ENCODE measurements at places on chromosomes 3 and 15.

- no peak for DNase-seq
Measured at GRCh38 chr15:98167722-98168268, 207.3 kb downstream of the ARRDC4 start.

DNA sequence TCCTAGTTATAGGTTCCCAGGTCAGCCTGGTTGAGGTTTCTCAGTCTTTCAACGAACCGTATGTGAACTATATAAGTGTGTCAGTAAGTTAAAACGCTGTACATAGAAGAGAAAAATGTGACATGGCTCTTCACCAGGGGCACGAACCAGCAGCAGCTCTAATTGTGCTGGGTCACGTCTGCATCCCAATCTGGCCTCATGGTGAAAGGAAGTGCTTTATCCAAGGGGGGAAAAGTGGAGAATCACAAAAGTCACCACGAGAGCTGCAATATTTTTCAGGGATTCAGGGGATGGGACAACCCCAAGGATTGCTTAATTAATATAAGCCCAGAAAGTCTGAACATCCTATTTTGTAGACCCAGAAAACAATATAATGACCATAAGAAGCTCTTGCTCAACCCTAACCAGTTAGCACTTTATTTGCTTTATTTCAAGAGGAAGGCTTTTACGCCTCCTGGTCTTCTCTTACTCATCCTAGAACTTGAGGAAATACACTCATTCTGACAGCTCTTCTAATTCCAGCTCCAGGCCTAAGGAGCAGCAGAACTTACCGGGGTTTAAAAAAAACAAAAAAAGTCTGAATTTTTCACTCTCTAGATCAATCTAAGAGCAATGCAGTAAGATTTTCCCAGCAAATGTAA lies 16.5 kb downstream of the ANXA2 start:
- no peak for DNase-seq

GRCh38 chr15:43519196-43519595 lies 1.8 kb downstream of the MAP1A start:
- DNase-seq, result no peak

- no peak for DNase-seq
Measured at GRCh38 chr3:123789160-123789559, 95.0 kb downstream of the MYLK start.

- no peak for DNase-seq
Measured at GRCh38 chr3:73664389-73664788, 39.6 kb upstream of the PDZRN3 start.

- no peak for DNase-seq
Measured at GRCh38 chr15:83670672-83671229, 16.8 kb downstream of the ADAMTSL3 start.

- DNase-seq, result no peak
Measured at GRCh38 chr3:120419797-120420196, 31.0 kb downstream of the FSTL1 start.

GRCh38 chr3:168512802-168513201 lies 417.1 kb upstream of the GOLIM4 start:
- no peak for DNase-seq

DNA sequence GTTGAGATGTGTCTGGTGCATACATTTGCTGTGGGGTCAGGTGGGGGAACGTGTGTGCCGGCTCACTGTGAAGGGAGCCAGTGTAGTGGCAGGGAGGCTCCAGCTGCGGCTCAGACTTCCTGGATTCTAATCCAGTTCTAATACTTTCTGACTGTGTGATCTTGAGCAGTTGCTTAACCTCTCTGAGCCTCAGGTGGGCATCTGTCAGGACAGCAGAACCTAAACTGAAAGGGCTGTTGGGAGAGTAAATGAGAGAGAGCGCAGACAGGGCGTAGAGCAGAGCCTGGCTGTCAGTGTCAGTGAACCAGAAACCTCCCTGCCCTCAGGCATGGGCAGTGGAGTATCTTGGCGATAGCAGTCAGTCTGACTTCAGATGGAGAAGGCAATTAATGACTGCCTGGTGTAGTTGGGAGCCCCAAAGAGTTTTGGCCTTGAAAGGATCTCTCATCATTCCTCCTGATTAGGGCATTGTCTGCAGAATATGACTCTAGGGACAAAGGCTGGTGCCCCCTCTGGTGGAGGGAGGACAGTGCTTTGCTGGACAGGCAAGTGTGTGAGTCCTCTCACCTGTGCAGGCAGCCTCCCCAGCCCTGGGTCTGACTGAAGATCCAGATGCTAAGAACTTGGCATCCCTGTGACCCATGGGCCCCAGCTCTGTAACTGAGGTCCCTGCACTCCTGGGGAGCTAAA lies 9.6 kb downstream of the KBTBD13 start:
- DNase-seq, result no peak

Data from stimulated activated CD4-positive, alpha-beta T cell treated with anti-CD3 and anti-CD28 coated beads, Interleukin-1b, Interleukin-23, amount 100 ng/mL, for 24 hours (primary cell).